Hematopoietic multipotent progenitor cell treated with erythropoietin and hydrocortisone succinate and interleukin-3 and kit ligand, for 17 days (in vitro differentiated cells): ENCODE measurements at places on chromosomes 3 and 15.

- DNase-seq, result no peak
Observed at GRCh38 chr3:151196434-151196833, 6.6 kb downstream of the GPR171 start.

DNA sequence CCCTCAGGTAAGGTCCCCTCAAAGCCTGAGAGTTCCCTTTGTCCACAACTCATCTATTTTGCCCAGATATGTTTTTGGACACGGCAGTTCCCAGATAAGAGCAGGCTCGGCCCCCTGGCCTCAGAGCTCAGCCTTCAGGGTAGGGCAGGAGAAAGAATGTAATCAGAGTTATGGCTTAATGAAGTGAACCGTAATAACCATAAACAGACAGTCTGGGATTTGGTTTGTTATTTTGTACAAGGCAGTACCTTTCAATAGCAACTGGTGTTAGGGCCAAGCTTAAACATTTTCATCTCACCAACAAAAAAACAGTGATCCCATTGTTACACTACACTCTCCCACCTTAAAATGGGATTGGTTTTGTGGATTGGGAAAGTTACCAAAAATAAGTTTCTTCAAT lies 12.2 kb upstream of the ALDH1A3 start:
- no peak for DNase-seq

- no peak for DNase-seq
Observed at GRCh38 chr3:177571271-177571943, 374.1 kb upstream of the TBL1XR1 start.

DNA sequence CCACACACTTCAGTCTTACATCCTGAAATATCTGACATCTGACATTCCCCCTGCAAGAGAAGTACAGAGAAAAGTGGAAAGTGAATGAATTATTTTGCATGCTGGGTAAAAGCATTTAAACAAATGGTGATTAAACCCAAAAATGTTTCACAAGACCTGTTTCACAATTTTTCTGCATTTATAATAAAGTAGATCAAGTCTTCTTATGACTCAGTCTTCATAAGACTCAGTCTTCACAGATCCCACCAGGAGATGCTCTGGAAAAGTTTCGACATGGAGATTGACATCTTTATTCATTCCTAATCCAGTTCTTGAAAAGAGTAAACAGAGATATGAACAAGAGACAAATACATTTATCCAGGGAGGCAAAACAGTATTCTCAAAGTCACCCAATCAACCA lies 13.2 kb upstream of the EDC3 start:
- no peak for DNase-seq

- DNase-seq, result no peak
Observed at GRCh38 chr15:35973029-35973428, 427.1 kb upstream of the DPH6 start.

DNA sequence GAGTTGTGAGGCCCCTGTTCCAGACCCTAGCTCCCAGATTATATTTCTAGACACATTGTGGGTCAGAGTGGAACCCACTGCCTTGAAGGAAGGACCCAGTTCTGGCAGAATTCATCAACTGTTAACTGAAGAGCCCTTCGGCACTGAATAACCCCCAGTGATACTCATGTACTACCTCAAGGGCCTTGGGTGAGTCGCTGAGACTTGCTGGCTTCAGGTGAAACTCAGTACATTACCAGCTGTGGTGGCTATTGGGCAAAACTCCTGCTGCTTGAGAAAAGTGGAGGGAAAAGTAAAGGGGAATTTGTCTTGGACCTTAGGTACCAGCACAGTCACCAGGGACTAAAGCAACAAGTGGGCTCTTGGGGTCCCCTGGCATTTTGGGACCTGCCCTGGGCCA lies 394.9 kb upstream of the EPHA3 start:
- no peak for DNase-seq

- no peak for DNase-seq
Observed at GRCh38 chr3:37949866-37950265, 40.7 kb upstream of the VILL start.

DNA sequence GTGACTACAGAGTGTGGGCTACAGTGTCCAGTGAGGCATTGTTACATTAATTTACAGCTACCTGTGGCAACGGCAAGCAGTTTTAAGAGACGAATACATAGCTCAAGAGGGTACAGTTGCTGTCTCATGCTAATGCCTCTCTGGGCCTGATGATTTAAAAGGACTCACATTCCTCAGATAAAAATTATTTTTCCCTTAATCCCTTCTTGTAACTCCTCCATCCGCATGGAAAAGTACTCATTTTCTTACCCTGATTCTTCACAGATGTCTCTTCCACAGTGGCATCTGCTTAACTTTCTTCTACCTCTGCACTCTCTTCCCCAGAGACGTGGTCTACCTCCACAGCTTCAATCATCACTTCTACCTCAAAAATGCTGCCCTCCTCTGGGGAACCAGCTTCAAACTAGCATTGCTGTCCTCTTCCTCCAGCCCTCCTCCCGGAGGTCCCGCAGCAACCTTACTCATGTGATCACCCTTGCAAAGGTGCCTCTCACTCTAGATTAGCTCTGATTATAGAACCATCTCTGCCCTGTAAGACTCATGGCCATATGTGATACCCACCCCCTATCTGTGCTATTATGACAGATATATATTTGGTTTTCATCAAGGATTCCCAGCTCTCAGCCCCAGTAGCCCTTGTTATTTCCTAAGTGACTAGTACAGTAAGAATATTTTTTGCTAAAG lies 21.4 kb upstream of the ABHD17C start:
- DNase-seq, result no peak

DNA sequence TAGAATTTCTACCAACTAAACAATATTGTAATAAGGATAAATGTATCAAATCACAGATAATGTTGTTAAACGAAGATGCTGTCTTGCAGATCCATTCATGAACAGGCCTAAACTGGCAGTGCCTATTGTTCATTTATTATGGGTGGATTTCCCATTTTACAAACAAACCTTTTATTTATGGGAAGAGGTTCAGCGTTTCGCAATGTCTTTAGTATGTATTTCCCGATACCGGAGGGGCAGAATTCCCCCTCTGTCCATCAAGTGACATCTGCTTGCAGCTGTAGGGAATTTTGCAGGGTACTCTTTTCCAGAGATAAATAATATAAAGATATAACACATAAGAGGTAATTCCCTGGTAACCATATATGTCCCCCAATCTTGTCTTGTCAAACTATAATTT lies 5.7 kb downstream of the CEP19 start:
- no peak for DNase-seq

DNA sequence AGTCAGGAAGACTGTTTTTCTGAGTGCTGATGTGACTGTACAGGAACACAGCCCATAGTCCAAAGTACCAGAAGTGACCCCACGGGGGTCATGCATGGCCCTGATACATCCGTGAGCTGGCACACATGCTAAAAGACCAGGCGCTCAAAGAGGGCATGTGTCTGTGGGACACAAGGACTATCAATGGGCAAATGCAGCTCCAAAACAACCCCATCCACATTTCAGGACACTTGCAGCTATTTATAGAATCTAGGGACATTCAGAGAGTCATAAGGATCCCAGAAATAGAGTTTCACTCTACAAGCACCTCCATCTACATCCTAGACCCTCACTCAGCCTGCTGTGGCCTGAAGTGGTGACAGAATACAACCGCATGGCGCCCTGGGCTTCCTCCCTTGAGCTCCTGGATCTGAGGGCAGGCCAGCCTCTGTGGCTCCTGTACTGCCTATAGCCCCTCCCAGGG lies 17.0 kb downstream of the SLC25A20 start:
- DNase-seq, result no peak

- no peak for DNase-seq
Observed at GRCh38 chr3:192372616-192373015, 354.7 kb downstream of the FGF12 start.

GRCh38 chr3:15271785-15272381 lies 60.5 kb downstream of the SH3BP5 start:
- no peak for DNase-seq

DNA sequence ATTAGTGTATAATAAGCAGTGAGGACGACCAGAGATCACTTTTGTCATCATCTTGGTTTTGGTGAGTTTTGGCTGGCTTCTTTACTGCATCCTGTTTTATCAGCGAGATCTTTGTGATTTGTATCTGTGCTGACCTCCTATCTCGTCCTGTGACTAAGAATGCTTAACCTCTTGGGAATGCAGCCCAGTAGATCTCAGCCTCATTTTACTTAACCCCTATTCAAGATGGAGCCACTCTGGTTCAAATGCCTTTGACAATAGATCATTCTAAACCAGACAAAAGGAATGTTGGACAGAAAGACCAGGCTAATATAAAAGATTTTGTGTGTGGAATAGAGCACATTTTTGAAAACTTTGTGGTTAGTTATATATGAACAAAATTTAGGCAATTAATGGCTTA lies 618.5 kb upstream of the BCHE start:
- DNase-seq, result no peak

DNA sequence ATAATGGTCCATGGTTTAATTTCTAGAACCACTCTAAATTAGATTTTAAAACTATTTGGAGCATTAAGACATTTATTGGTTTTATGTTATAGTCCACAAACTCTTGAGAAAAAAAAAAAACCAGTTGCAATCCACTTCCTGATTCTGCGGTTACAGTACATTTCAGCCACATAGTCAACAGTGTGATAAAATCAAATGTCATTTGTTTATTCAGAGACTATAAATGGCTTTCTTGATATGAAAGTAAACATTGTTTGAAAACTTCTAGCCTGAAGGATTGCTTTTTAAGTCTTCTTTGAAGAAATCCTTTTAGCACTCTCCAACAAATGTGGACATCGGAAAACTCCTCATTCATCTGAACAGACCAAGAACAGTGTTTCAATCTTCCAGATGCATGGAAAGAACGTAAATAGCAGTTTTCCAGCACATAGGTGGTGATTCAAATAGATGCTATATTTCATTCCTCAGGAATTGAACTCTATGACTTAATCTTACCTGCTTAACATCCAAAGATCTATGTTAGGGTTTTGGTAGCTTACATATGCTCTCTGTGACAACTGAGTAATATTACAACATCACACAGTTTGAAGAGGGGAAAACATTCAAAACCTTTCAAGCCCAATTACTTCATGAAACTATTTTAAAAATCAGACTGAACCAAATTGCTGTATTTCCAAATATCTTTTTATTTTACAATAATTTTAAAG lies 87.8 kb upstream of the UBE2E2 start:
- no peak for DNase-seq

DNA sequence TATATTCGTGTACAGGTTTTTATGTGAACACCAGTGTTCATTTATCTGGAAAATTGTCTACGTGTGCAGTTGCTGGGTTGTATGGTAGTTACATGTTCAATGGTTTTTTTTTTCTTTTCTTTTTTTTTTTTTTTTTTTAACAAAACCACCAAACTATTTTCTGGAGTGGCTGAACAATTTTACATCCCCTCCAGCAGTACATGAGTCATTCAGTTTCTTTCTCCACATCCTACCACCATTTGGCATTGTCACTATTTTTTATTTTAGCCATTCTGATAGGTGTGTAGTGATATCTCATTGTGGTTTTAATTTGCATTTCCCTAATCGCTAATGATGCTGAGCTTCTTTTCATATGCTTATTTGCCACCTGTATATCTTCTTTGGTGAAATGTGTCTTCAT lies 256.3 kb upstream of the EOMES start:
- DNase-seq, result no peak
